Cerebellar nuclear complex (tissue), 1 donor: ENCODE measurements at places on chromosomes 3 and 15.

DNA sequence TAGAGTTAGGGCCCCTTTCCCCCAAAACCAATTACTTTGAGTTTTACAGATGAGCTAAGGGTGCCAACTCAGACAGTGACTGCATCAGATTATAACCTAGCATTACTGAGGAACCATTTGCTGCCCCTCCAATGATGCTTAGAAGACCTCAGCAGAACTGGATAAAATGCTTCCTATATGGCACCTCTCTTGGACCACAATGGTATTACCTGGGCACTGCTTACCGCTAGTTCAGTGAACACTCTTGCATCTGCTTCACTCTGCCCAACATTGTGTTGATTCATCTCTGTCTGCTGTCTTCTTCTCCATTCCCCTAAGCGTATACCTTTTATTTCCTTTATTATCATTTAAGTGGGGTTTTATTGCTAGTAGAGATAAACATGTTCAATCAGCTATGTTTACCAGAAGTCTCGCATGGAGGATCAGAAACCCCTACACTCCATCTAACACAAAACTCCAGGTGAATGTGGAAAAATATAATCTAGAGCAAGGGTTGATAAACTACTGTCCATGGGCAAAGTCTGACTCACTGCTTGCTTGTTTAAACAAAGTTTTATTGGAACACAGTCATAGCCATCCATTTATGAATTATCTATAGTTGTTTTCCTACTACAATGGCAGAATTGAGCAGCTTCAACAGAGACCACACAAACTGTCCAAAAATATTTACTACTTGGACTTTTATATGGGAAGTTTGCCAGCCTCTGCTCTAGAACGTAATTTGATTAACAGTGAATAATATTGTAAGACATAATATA lies 100.2 kb upstream of the PTX3 start:
- no peak for DNase-seq

GRCh38 chr3:179428876-179429548 lies 22.3 kb downstream of the GNB4 start:
- DNase-seq, result no peak

DNA sequence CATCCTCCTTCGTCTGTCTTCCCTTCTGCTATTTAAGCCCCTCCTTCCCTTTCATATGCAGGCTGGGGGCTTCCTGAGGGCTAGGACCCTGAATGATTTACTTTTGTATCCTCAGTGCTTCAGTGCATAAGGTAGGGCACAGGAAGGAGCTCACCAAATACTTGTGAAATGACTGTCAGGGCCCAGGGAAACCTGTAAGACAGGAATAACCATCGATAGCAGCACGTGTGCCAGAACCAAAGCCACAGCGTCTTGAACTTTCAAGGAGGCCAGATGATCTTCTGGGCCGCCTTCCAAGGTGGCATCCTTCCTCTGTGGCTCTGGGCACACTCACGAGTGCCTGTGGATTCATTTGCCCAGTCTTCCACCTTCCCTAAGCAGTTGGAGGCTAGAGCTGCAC lies 3.9 kb downstream of the TMED3 start:
- no peak for DNase-seq

GRCh38 chr3:30302027-30302426 lies 304.4 kb upstream of the TGFBR2 start:
- no peak for DNase-seq

GRCh38 chr15:35702946-35703495 lies 157.1 kb upstream of the DPH6 start:
- DNase-seq, result no peak

DNA sequence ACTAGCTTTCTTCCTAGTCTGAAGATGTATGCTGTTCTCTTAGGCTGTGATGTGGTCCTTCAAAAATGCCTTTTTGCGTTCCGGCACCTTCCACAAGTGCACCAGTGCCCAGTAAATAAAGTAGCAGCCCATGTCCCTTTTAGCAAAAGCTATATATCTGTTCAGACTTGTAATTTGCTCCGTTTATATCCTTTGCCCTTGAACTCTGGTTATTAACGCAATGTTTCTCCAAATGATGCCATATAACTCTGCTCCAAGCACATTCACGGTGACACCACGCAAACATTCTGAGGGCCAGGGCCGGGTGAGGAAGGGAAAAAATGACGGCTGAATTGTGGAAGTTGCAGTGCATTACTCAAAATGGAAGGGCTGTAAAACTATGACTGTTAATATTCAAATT lies 1001.1 kb upstream of the NR2F2 start:
- DNase-seq, result no peak

DNA sequence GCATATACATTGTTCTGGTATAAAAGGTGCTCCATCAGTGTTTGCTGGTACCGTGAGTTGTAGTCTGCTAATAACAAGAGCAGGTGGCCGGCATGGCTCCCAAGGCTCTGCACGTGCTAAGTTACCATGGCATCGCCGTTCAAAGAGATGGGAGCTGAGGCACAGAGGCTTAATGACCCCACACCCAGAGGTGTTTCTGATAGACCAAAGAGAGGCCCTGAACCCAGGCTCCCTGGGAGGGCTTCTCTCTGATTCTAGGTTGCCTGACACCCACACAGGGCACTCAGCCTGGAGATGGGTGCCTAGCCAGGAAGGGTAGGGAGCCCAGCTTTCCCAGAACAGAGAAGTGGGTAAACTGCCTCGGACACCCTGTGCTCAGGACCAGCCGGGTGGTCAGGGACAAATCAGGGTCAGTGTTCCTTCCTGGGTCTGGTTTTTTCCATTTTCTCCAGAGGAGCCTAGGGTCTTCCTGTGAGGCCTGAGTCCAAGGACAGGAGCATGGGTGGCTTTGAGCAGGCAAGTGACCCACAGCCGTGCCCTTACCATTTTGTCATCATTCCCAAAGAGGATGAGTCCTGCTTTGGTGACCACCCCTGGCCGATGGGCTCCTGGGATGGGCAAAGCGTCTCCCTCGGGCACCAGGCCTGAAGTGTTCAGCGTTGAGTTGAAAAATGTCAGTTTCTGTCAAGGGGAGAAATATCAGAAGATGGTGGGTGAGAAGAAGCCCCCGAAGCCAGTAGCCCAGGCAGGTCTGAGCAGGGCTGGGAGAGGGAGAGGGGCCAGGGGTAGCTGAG lies 27.3 kb downstream of the ALDH1L1 start:
- no peak for DNase-seq

- DNase-seq, result no peak
Observed at GRCh38 chr3:194364652-194365434, 4.7 kb downstream of the LRRC15 start.

DNA sequence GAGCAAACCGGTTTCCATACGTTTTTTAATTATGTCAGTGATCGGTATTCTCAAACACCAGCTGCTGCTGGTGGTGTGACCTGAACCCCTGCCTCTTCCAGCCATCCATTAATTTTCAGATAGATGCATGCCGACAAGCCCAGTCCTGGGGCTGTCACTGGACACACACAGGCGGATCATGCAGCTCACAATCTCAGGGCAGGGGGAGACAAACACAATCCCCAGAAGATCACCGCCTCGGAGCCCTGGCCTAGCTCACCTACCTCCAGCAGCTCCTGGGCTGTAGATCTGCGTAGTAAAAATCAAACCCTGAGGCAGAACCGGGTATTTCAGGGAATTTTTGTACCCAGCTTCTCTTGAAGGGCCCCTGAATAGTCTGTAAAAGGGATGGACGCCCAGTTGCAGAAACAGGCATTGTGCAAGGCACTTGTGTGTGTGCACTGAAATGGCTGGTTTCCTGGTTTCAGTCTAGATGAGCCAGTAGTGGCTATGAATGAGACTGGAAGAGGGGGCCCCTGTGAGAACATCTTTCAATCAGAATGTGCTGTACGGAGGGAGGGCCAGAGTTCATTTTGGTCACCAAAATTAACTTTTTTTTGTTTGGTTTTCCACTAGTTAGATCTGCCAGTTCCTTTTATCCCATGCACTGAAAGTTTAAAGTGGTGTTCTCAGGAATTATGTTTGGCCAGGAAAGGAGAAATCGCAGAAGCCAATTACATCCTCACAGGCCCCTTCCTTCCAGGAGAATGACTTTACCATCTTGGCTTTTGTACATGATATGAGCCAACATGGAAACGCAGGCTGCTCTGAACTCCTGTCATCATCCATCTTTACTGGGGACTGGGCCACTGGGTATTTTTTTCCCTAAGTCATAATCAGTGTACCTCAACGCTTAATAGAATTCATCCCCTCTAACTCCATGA lies 55.0 kb upstream of the RPL32 start:
- no peak for DNase-seq

DNA sequence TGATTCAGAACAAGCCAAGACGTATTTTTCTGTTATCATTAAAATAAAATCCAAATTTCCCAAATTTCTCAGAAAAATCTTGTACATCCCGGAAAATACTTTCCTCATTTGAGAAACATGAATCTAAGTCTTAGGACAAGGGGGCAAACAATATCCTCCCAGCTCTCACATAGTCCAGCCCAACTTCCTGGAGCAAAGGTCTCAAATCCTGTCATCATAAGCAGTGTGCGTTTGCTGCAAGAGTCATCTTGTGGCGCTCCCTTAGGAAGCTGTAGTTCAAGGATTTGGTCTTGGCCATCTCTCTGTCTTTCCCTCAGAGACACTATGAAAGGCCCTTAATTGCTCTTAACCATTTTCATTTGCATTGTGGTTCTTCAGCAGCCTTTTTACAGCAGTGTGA lies 57.5 kb upstream of the GSK3B start:
- no peak for DNase-seq

GRCh38 chr3:10428406-10429091 lies 76.8 kb downstream of the ATP2B2 start:
- DNase-seq, result no peak

DNA sequence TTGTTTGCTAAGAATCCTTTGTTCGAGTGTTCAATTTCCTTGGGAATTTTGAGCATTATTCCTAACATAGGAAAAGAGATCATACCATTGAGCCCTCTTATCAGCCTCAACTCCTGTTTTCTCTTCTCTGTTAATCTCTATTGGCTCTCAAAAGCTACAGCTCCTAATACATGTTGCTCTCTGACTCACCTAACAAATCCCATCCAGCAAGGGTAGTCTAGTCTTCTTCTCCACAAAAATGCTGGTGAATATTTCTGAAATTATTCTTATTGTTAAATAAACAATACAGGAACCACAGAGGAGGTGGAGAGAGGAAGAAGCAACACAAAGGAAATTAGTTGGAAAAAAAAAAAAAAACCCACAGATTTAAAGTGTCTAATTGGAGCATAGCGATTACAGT lies 325.8 kb upstream of the NAALADL2 start:
- no peak for DNase-seq

GRCh38 chr3:33438284-33438668 lies 1.9 kb downstream of the UBP1 start:
- no peak for DNase-seq

DNA sequence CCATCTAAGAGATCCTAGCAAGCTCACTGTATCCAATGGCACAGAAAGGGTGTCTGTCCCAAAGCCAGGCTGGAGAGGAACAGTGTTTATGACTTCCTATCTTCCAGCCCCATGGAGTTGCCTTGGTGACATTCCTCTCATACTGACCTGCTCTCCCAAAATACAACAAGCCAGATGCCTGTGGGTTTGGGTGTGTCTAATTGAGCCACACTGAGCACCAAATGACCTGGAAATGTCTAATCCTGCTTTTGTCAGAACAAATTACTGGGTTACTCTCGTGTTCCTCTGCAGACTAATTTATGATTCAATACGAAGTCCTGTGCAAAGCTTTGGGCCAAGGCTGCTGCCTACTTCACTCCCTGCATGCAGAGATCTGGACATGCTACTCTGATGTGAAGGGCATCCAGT lies 98.1 kb upstream of the STRIT1 start:
- DNase-seq, result no peak

DNA sequence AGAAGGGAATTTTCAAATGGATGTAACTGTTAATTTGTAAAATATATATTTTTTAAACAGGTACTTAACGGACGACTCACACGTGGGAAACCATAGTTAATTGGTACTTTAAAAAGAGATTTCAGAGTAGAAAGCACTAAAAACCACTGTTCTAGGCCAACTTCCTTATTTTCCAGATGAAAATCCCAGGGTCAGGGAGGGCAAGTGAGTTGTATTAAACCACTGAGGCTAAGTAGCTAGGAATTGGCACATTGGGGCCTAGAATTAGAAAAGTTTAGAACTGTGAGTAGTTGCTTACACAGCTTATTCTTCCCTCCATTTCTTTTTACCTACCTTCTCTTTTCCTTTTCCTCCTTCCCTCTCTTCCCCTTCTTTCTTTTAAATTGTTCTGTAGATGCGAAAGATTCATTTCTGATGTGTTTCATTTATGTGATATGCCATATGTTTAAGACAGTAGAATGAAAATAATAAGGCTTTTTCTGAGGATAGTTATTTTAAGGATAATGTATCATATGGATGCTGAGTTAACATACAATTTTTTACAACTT lies 4.1 kb upstream of the UTS2B start:
- no peak for DNase-seq

GRCh38 chr3:34237946-34238345 lies 439.5 kb downstream of the PDCD6IP start:
- DNase-seq, result no peak

DNA sequence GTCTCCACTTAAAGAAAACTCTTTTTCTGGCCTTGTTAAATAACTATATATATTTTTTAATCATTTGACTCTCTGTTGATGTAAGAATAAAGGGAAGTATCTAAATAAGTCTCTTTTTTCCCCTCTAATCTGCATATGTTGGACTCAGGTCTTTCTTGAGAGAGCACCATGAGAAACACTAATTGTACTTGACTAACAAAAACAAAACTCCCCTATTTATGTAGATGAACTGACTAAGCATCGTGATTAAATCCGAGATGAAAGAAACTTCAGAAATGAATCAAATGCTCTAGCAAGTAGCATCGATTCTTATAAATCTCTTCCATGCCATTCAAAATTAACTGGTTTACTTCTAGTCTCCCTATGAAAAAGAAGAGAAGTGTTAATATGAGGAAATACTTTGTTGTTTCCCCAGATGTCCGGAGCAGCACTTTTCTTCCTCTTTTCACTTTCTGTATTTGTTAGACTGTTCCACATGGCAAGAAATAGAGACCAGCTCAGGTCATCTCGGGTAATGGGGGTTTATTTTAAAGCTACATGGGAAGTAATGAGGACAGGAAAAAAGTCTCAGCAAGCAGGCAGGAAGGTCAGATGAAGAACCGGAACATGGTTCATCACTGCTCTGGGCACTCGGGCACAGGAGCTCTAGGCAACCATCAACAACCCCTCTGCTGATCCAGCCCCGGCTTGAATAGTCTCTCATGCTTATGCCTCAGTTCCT lies 288.3 kb downstream of the CNTN6 start:
- no peak for DNase-seq

GRCh38 chr3:126546549-126547239 lies 12.0 kb downstream of the C3orf22 start:
- DNase-seq, result no peak

GRCh38 chr15:23694592-23694991 lies 7.5 kb upstream of the NDN start:
- no peak for DNase-seq

DNA sequence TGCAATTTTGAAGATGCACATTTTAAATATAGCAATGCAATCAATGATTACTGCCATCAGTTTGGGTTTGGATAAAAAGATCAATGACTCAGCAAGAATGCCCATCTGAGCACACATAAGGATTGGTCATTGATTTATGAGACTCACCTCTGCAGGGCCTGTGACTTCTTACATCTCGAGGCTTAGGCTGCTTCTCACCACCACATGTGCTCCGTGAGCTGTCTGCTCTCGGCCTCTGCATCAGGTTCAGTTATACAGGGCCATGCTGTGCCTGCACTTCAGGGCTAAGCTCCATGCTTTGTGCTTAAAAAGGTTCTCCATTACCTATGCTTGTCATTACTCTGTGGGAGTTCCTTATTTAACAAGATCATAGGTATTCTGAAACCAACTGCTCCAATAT lies 887.5 kb downstream of the DIPK2A start:
- DNase-seq, result no peak

GRCh38 chr3:9183811-9184460 lies 65.5 kb downstream of the SRGAP3 start:
- peak; percentile 16 for DNase-seq
